Stimulated activated CD8-positive, alpha-beta memory T cell treated with anti-CD3 and anti-CD28 coated beads, Interleukin-7, amount 100 ng/mL, for 24 hours (primary cell): ENCODE measurements at places on chromosomes 3 and 15.

GRCh38 chr3:149243540-149243939 lies 21.9 kb upstream of the CP start:
- no peak for DNase-seq

DNA sequence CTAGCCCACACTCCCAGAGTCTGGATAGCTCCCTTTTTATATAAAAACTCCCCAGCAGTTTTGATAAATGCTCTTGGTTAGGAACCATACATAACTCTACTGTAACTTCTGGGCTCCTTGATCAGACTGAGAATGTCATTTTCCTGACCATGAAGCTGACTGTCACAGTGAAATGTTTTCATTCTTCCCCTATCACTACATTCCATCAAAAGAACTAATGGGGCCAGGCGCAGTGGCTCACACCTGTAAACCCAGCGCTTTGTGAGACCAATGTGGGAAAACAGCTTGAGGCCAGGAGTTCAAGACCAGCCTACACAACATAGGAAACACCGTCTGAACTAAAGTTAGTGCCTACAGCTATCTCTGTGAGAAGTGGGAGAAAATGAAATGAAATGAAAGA lies 72.8 kb upstream of the MYO5C start:
- DNase-seq = no peak

DNA sequence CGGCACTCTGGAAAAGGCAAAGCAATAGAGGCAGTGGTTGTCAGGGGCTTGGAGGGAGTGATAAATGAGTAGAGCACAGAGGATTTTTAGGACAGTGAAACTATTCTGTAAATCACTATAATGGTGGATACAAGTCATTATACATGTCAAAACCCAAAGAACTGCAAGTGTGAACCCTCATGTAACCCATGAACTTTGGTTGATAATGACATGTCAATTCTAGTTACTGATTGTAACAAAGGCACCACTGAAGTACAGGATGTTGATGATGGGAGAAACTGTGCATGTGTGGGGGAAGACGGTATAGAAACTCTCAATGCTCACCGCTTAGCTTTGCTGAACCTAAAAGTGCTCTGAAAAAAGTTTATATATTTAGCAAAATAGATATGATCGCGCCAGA lies 36.0 kb downstream of the BTLA start:
- no peak for DNase-seq

DNA sequence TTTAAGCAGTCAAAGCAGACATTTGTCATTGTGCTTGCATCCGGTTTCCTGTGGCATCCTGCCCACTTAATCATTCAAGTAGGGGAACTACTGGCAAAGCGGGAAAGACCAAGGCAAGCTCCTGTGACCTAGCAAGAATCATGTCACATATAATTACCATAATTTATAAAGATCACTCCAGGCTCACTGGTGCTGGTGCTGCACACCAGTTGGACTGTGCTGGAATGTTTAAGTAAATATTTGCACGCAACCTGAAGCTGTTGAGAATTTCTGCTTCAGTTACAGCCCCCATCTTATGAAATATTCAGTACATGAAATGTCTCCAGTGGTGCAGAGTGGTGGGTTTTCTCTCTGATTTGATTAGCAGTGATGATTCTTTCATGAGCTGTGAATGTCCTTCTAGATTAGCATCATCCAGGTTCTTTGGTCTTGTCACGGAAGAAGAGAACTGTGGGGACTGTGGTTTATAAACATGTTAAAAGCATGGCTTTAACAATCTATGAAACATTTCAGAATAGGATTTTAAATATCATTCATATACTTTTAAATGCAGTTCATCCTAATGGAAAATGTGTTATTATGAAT lies 621.3 kb upstream of the EPHA6 start:
- DNase-seq = no peak

GRCh38 chr3:7790141-7790540 lies 711.5 kb upstream of the LMCD1 start:
- DNase-seq = no peak

- no peak for DNase-seq
Observed at GRCh38 chr3:16419640-16420241, 93.8 kb downstream of the RFTN1 start.

DNA sequence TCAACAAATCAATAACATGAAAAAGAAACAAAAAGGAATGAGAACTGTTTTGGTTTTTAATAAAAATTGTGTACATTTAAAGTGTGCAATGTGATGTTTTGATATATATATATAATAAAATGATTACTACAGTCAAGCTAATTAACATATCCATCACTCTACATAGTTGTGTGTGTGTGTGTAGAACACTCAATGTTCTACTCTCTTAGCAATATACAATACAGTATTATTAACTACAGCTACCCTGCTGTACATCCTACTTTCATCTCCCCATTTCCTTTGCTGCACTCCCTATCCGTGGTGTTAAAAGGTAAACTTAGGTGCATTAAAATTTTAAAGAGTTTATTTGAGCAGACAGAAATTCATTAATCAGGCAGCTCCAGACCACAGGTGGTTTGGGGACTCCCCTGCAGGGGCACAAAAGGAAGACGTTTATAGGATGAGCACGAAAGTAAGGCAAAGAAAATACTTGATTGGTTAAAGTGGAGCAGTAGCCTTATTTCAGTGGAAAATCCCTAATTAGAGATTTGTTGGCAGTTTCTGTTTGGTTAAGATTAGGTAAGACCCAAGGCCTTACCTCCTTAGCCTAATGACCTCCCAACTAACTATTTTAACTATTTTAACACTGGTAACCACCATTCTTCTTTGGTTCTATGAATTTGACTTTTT lies 61.8 kb upstream of the SNRK start:
- no peak for DNase-seq
